ENCODE measurements at places on chromosomes 16 and 17.

- DNase-seq, result no peak
Measured at GRCh38 chr16:77276661-77277060, 77.5 kb downstream of the SYCE1L start.

DNA sequence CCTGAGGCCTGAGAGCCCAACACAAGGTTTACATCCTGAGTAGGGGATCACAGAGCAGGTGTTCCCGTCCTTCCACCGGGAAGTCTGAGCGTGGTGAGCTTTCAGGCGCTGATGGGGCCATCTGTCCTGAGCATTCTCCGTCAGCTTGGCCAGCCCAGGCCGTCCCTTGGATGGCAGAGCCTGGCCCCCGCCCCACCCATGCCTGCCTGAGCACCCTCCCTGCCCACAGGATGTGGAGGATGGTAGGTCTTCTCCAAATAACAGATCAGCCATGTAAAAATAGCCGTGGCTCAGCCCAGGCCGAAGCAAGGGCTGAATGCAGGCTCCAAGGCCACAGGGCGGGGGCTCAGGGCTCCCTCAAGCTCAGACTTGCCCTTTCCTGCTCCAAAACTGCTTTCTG, 20.2 kb downstream of the SPNS2 start:
- no peak for DNase-seq

GRCh38 chr17:11948789-11949188, 48.5 kb downstream of the ZNF18 start:
- DNase-seq, result no peak

DNA sequence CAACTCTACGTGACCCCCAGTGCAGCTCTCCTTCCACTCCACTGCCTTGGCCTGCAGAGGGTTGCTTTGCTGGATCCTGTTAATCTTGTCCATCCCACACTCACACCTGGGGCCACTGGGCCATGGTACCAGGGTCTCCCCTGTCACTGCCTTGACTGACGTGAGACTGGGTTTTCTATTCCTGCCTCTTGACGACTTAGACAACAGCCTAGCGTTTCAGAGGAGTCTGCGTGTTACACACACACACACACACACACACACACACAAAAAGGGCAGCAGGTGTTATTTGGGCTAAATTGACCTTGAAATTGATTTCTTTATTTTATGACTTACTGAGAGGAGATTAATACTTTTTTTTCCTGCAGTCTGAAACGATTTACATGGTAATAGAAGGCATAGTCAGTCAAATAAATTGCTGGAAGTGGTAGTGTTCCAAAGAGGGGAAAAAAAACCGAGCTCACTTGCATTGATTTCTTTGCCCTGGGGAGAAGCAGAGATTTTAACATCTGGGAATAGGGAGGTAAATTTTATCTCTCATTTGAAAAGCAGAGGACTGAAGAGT, 492.3 kb upstream of the EEF2KMT start:
- no peak for DNase-seq

- DNase-seq, result no peak
Measured at GRCh38 chr16:72665701-72666100, 382.2 kb downstream of the ZFHX3 start.

DNA sequence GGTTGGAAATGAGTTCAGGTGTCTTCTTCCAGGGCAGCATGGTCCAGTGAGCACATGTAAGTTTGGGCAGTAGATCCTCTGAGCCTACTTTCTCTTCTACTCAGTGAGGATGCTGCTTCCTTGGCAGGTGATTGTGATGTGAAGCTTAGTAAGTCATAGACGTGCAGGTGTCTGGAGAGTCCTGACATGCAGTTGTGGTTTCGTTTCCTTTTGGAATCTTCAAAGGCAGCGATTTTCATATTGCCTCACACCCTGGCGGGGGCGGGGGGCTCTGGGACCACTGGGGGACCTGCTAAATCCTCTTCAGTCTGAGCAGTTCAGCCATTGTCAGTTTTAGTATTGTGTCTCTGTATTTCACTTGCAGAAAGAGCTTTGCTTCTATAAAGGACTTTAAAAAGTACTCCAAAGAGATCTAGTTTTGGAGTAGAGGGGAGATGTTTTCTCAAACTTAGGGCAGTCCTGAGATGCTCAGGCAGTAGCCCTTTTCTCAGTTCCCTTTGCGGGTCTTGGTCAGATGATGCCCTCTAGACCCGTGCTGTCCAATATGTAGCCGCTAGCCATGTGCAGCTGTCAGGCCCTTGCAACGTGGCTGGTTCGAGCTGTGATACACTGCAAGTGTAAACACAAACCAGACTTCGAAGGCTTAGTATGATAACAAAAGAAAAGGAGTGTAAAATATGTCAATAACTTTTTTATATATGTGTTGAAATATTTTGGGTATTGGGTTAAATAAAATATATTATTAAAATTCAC, 4.0 kb upstream of the CDK5R1 start:
- no peak for DNase-seq

DNA sequence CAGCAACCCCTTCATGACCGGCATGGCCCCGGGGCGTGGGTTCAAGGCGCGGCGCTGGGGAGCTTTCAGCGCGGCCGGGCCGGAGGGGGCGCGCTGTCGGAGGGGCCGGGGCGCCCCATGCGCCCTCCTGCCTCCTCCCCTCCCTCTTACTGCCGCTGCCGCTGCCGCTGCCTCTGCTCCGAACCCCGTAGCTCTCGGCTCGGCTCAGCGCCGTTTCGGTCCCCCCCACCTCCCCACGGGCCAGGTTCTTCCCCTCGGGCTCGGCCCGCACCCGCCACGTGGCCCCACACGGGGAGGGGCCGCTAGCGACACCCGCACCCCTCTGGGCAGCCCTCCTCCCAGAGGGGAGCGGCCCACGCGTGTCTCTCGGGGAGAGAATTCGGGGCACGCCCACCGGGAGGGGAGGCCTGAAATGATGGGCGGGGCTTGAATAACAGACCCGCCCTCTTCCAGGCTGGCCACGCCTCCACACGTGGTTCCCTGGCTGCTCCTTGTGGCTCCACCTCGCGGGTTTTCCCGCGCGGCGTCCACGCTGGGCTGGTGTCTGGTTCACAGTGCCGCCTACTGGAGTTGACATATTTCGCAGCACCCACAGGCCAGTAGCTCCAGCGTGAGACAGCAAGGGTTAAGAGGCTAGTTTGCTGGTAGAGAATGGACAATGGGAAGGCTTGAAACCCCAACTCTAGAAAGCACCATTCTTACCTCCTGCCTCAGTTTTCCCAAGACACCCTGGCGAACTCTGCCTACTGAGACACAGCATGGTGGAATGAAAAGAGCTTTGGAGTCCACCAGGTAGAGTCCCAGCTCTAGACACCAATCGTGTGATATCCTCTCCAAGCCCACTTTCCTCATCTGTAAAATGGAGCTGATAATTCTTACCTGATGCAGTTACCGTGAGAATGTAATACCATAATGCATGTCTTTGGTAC, at the start of gene KCNH4:
Gene KCNH4 (minus strand): TSS at position 221 of the 929 bp plus-strand sequence. CDS start 197 bp downstream, at position 24.
- DNase-seq, result peak; percentile 86

DNA sequence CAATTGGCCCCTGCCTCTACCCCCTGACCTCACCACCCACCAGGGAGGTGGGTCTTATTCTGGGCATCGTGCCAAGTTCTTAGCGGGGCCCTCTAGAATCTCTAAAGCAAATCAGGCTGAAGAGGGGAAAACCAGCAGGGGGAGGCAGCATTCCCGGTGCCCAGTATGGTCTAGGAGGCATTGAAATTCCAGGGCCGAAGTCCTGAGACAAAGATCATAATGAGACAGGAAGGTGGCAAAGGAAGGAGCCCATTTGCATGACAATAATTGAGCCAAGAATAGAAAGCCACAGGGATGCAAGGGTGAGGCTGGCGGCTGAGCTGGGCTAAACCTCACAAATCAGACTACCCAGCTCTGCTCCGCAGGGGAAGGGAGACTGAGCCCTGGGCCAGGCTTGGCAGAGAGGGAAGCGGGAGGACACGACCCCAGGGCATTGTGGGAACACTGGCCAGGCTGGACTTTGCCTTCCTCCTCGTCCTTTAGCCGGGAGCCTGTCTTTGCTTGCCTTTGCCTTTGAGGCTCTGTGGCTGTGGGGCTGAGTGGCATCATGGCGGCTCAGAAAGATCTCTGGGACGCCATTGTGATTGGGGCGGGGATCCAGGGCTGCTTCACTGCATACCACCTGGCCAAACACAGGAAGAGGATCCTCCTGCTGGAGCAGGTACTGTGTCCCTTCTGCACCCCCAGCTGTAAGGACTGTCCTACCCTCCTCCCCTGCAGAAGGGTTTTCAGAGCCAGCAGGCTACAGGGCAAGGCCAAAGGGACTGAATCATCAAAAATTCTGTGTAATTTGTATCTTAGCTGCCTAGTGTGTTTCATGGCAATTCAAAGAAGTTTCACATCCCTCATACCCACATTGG, at the start of gene PIPOX:
Gene PIPOX (plus strand): TSS at position 463 of the 860 bp plus-strand sequence. CDS start 85 bp downstream, at position 548.
- peak; percentile 48 for DNase-seq

DNA sequence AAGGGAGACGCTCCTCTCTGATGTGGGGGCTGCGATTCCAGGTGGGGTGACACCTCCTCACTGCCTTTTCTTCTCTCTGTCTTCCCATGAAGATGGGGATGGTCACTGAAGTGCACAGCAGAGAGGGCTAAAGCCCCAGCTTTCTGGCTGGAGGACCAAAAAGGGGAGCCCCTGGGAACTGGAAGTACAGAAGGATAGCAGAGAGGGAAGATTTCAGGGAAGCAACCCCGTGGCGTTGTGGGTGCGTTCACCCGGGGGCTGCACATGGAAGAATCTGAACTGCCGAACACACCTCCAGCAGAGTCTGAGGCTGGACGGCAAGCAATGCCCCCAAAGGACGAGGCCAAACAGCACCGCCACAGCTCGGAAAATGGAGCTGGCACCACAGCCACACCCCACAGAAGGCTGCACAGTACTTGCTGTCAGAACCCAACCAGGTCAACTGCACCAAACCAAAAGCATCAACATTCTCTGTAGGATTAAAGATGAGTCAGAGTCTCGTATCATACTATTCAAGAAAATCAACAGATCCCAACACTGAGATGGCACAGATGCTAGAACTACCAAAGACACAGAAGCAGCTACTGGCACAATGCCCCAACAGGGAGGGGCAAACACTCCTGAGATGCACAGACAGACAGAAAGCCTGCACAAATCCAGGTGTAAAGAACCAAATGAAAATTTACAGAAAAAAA, 49.9 kb downstream of the MAP1LC3B start:
- DNase-seq, result no peak

GRCh38 chr16:89602273-89602951, 11.0 kb upstream of the DPEP1 start:
- DNase-seq, result no peak

DNA sequence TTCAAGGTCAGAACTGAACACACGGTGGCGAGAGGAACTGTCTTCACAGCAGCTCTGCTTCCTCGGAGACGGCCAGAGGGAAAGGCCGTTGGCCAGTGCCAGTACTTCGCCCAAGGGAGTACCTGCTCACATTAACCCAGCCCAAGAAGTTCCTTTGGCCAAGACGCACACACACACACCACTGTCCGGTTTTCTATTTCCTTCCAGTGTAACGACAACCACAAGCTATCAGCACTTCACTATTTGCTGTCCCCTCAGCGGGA, 744 bp upstream of the GGNBP2 start:
- DNase-seq, result peak; percentile 59

DNA sequence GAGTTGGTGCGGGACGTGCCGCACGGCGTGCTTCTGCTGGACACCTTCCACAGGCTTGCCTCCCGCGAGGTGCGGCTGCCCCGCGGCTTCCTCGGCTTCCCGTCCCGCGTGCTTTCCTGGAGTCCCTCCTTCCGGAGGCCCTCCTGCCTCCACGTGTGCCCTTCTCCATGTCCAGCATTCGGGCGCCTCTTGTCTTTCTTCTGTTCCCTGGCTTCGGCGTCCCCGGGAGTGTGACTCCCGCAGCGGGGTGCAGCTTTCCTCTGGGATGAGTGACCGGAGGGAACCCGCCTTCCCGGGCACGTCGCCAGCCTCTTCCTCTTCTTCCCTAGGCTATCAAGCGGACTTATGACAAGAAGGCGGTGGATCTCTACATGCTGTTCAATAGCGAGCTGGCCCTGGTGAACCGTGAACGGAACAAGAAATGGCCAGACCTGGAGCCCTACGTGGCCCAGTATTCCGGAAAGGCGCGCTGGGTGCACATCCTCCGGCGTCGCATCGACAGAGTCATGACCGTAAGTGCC, 23.0 kb downstream of the DNAH2 start:
- DNase-seq, result no peak

DNA sequence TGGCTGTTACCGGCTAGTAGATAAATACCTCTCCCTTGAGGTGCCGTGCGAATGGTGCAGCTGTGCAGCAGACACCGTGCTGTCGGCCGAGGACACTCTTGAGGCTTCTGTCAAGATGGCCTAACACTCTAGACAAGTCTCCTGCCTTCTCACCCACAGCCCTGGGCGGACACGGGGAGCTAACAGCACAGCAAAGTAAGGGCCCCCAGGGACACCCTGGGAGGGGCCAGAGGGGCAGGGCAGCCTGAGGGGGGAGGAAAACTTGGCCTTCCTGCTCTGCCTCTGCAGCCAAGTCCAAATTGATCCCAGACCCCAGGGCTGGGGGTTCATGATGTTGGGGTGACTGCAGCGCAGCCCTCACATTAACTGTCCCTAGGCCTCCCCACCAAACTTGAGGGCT, 210.2 kb downstream of the RPTOR start:
- no peak for DNase-seq

DNA sequence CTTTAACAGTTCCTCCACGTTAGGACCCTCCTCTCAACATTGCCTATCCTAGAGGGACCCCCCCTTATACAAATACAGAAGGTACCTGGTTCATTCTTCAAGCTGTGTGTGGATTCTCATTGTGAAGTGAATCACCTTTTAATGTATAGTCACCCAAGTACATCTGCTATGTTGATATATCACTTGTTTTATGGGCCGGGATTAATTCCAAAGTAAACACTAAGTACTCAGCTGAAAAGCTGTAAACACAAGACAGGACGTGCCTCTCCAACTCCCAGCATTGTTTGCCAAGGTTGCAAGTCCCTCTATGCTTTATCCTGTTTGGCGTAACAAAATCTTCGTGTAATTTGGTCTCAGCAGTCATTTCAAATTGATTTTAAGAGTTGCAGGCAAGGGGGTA, 123.6 kb downstream of the RBFOX1 start:
- DNase-seq, result no peak

- peak; percentile 21 for DNase-seq
Measured at GRCh38 chr17:83160443-83161297, 81.3 kb downstream of the METRNL start.

DNA sequence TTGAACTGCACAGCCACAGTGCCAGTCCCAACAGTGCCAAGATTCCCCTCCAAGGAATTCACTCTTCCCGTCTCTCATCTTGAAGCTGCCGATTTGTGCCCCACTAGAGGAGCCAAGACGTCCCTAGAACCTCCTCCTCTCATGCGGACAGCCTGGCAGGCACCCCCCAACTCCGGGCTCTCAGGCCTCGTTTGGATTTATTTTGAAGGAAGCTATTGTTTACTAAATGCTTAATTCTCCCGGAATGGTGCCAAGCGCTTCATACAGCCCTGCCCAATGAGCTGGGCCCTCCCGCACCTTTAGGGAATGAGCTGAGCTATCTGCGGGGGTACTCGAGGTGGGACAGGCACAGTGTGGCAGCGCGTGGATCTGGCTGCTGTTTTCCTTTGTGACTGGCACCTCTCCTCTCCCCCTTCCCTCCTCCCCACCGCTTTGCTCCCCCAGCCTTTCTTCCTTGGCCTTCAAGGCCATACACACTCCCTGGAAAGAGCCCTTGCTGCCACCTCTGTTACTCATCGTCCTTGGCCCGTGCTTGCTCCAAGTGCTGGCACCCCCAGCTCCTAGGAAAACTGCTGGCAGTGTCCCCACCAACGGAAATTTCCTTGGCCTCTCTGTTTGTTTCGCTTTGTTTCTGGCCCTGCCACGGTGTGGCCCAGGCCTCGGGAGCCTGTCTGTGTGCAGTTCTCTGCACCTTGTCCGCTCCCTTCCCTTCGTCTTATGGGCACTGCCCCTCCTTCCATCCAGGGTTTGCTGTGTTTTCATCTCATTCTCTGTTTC, 49.9 kb upstream of the CDR2 start:
- DNase-seq, result no peak
